Epithelial cell of alveolus of lung (primary cell): ENCODE measurements at places on chromosomes 6 and 20. TPM values are rescaled to one million over a fixed set of nuclear protein-coding genes. Genes with fewer than 3 reads are reported as not detected.

EBF4 gene
- 3.7 and 7.3 TPM in 2 replicates for total RNA-seq

PBOV1 gene
- not detected in 2 replicates for total RNA-seq

TSBP1 gene
- not detected in 2 replicates for total RNA-seq

ULBP2 gene
- 0.24 and 4.4 TPM in 2 replicates for total RNA-seq

BTN1A1 gene
- total RNA-seq: not detected in 2 replicates

CLPSL1 gene
- not detected in 2 replicates for total RNA-seq

POM121L2 gene
- not detected in 2 replicates for total RNA-seq

ZBTB9 gene
- 3.0 and 4.9 TPM in 2 replicates for total RNA-seq

PRR18 gene
- 0.13 TPM in 1 of 2 replicates, not detected in the other for total RNA-seq

OSER1 gene
- 27.4 and 42.9 TPM in 2 replicates for total RNA-seq

MOXD1 gene
- 16.0 and 20.6 TPM in 2 replicates for total RNA-seq

SLC24A3 gene
- total RNA-seq: 0.39 and 0.64 TPM in 2 replicates

BNIP5 gene
- not detected in 2 replicates for total RNA-seq

RPS6KA2 gene
- total RNA-seq: 49.8 and 68.3 TPM in 2 replicates

ATP6V1G2 gene
- 4.1 and 5.9 TPM in 2 replicates for total RNA-seq

PHACTR3 gene
- total RNA-seq: 0.26 TPM in 1 of 2 replicates, not detected in the other

KCNK5 gene
- total RNA-seq: 0.13 TPM in 1 of 2 replicates, not detected in the other

TRIM26 gene
- total RNA-seq: 26.5 and 30.5 TPM in 2 replicates

COL19A1 gene
- 0.96 TPM in 1 of 2 replicates, not detected in the other for total RNA-seq

ADGRG6 gene
- 12.7 and 13.4 TPM in 2 replicates for total RNA-seq

ARMH2 gene
- not detected in 2 replicates for total RNA-seq

PTPRA gene
- total RNA-seq: 32.7 and 36.3 TPM in 2 replicates

PPP1R16B gene
- 0.39 and 0.56 TPM in 2 replicates for total RNA-seq

SLC17A2 gene
- not detected in 2 replicates for total RNA-seq

ARFGEF3 gene
- 0.08 and 0.39 TPM in 2 replicates for total RNA-seq

BTNL2 gene
- not detected in 2 replicates for total RNA-seq

MAK gene
- total RNA-seq: 0.24 TPM in 1 of 2 replicates, not detected in the other

TCP11 gene
- not detected in 2 replicates for total RNA-seq

SLC52A3 gene
- total RNA-seq: not detected in 2 replicates

IPCEF1 gene
- 0.08 TPM in 1 of 2 replicates, not detected in the other for total RNA-seq

HFE gene
- total RNA-seq: 9.2 and 10.7 TPM in 2 replicates

THBS2 gene
- 94.1 and 441 TPM in 2 replicates for total RNA-seq

COL20A1 gene
- total RNA-seq: not detected in 2 replicates

PLEKHG1 gene
- 2.7 and 3.7 TPM in 2 replicates for total RNA-seq

CYP24A1 gene
- total RNA-seq: 2.1 TPM in 1 of 2 replicates, not detected in the other

ZKSCAN8 gene
- total RNA-seq: 8.7 and 22.0 TPM in 2 replicates

PREX1 gene
- total RNA-seq: 2.8 and 8.0 TPM in 2 replicates

GPLD1 gene
- 0.26 TPM in 1 of 2 replicates, not detected in the other for total RNA-seq

NUP153 gene
- 27.1 and 27.3 TPM in 2 replicates for total RNA-seq

EYA2 gene
- 0.24 and 1.2 TPM in 2 replicates for total RNA-seq

SPTLC3 gene
- total RNA-seq: 2.1 and 2.4 TPM in 2 replicates

HAO1 gene
- not detected in 2 replicates for total RNA-seq

SNTA1 gene
- total RNA-seq: 12.4 and 13.5 TPM in 2 replicates

DEFB114 gene
- not detected in 2 replicates for total RNA-seq

HACE1 gene
- total RNA-seq: 8.8 and 11.3 TPM in 2 replicates

C2 gene
- 0.65 and 4.8 TPM in 2 replicates for total RNA-seq

ZSCAN9 gene
- total RNA-seq: 10.1 and 10.3 TPM in 2 replicates

SPATS1 gene
- not detected in 2 replicates for total RNA-seq

EPHA7 gene
- 1.2 and 1.4 TPM in 2 replicates for total RNA-seq

L3MBTL1 gene
- total RNA-seq: 0.39 and 2.5 TPM in 2 replicates

TRIM31 gene
- total RNA-seq: not detected in 2 replicates

VGLL2 gene
- total RNA-seq: not detected in 2 replicates

RIMS4 gene
- not detected in 2 replicates for total RNA-seq
